Inflammatory macrophage treated with lipopolysaccharide for 1 hour (primary cell): ENCODE measurements at places on chromosomes 12 and 14.

GRCh38 chr12:122975790-122976647 lies 975 bp downstream of the OGFOD2 start:
- DNase-seq: no peak

- DNase-seq: no peak
Measured at GRCh38 chr12:71410844-71411243, 28.8 kb upstream of the LGR5 start.

GRCh38 chr14:84541018-84541417 lies 988.9 kb upstream of the FLRT2 start:
- DNase-seq: no peak

- no peak for DNase-seq
Measured at GRCh38 chr14:64501411-64502171, 2.0 kb downstream of the ZBTB25 start.

DNA sequence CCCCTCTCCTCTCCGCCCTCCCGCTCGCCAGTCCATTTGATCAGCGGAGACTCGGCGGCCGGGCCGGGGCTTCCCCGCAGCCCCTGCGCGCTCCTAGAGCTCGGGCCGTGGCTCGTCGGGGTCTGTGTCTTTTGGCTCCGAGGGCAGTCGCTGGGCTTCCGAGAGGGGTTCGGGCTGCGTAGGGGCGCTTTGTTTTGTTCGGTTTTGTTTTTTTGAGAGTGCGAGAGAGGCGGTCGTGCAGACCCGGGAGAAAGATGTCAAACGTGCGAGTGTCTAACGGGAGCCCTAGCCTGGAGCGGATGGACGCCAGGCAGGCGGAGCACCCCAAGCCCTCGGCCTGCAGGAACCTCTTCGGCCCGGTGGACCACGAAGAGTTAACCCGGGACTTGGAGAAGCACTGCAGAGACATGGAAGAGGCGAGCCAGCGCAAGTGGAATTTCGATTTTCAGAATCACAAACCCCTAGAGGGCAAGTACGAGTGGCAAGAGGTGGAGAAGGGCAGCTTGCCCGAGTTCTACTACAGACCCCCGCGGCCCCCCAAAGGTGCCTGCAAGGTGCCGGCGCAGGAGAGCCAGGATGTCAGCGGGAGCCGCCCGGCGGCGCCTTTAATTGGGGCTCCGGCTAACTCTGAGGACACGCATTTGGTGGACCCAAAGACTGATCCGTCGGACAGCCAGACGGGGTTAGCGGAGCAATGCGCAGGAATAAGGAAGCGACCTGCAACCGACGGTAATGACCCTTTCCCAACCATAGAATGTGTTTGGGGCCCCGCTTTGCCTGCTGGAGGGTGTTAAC lies 615 bp downstream of the CDKN1B start:
- DNase-seq: peak; percentile 53

- no peak for DNase-seq
Measured at GRCh38 chr14:95222870-95223398, 65.6 kb upstream of the DICER1 start.

DNA sequence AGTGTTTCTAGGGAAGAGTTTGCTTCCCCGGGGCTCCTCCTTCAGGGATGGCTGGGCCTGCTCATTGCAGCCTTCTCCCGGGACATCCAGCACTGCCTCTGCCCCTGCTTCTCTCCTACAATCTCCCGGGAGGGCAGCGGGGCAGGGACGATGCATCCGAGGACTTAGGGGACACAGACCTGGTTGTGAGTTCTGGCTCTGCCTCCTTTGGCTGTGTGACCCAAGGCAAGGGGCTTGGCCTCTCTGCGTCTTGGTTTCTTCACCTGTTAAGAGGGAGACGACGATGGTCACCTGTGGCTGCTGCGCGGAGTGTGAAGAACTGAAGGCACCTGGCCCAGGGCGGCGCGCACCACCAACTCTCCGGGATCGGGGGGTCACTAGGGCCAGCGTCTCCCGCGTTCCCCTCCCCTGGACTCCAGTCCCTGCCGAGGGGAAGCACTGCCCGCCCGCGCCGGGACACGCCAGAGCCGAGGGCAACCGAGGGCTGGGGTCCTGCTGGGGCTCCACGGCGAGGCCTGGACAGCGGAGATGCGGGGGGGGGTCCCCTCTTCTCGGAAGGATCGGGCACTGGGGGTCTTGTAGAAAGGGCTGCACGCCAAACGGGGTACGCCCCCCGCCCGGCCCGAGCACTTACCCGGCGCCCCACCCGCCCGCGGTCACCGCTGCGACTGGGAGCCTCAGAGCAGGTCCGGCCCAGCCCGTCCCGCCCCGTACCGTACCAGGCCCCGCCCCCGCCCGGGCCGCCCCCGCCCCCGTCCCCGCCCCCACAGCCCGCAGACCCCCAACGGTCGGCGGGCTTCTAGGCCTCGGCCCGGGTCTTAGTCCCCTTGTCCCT lies at the start of gene HVCN1:
TSS of gene HVCN1 (minus strand) at position 670 of the 835 bp plus-strand sequence. CDS start 5,870 bp downstream, outside the sequence.
- DNase-seq: peak; percentile 16

GRCh38 chr12:47964106-47964728 lies 821 bp downstream of the TMEM106C start:
- DNase-seq: no peak

GRCh38 chr12:118237908-118238307 lies 102.0 kb downstream of the PEBP1 start:
- no peak for DNase-seq

GRCh38 chr12:1835211-1836131 lies 15.1 kb downstream of the LRTM2 start:
- no peak for DNase-seq

GRCh38 chr12:27531896-27532295 lies 7.9 kb downstream of the PPFIBP1 start:
- DNase-seq: no peak

GRCh38 chr12:52971679-52972329 lies 22.9 kb downstream of the KRT18 start:
- no peak for DNase-seq

GRCh38 chr14:25630447-25630846 lies 580.5 kb upstream of the STXBP6 start:
- DNase-seq: no peak

GRCh38 chr14:61145903-61146481 lies 135.1 kb downstream of the TMEM30B start:
- no peak for DNase-seq

GRCh38 chr12:130422676-130423075 lies 85.0 kb downstream of the PIWIL1 start:
- DNase-seq: no peak

DNA sequence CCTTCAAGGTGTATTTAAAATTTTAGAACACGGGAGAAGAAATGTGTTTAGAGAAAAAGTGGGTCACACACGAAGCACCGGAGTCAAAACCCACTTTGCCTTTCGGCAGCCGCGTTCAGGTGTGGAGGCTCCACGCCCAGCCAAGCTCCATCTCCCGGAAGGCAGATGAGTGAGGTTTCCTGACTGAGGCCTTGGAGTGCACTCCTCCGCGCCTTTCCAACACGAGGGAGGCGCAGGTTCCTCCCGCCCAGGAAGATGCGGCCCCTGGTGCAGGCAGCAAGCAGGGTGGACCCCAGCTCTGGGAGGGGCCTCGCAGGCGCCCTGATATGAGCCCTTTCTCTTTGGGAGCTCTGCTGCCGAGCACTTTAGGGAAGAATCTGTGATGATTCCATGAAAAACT lies 22.5 kb downstream of the MTA1 start:
- no peak for DNase-seq

DNA sequence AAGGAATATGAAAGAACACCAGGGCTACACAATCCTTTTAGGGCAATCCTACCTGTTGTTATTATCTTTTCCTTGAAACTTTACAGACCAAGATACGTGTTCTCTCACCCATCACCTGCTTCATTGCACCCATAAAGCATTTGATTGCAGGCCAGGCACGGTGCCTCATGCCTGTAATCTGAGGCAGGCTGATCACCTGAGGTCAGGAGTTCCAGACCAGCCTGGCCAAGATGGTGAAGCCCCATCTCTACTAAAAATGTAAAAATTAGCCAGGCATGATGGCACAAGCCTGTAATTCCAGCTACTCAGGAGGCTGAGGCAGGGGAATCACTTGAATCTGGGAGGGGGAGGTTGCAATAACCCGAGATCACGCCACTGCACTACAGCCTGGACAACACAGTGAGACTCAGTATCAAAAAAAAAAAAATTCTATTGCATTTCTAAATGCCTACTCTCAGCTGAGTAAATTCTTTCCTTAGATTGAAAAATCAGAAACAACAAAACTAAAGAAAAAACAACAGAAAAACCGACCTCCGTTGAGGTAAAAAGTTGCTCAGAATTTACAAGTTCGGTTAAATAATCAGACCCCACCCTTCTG lies 183.7 kb upstream of the TMEM132C start:
- no peak for DNase-seq

DNA sequence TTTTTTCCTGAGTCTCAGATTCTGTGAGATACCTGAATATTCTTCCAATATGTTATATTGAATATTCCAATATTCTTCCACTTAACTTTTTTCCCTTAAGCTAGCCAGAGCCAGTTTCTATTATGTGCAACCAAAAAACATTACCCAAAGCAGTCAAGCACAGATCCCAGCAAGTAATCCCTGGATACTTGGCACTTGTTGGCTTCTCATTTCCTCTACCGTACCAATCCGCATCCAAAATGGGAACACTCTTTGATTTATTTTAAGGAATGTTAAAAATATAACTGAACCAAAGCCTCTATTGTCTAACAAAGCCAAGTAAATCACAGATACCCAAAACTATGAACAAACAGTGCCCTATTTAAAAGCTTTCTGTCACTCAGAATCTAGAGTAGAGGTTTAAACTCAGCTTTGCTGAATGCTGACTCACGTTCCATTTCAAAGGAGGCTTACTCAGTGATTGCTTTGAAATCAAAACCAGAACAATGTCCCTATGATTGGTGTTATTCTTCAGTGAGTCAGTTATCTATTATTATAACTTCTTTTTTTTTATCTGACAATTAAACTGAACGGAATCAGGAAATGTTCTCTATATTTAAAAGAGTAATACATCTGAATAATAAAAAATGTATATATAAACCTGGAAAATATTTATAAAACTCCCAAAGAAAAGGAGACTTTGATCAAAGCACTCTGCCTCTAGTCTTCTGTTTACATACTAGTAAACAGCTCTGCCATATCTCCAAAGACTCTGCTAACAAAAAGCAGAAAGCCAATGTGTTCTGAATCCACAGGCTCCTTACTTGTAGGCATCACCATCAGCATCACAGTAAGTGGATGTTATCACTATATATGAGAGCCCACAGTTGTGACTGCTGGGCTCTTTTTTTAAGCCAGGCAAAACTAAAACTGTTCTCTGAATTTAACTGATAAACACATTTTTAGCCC lies 360.8 kb downstream of the CCDC91 start:
- no peak for DNase-seq

DNA sequence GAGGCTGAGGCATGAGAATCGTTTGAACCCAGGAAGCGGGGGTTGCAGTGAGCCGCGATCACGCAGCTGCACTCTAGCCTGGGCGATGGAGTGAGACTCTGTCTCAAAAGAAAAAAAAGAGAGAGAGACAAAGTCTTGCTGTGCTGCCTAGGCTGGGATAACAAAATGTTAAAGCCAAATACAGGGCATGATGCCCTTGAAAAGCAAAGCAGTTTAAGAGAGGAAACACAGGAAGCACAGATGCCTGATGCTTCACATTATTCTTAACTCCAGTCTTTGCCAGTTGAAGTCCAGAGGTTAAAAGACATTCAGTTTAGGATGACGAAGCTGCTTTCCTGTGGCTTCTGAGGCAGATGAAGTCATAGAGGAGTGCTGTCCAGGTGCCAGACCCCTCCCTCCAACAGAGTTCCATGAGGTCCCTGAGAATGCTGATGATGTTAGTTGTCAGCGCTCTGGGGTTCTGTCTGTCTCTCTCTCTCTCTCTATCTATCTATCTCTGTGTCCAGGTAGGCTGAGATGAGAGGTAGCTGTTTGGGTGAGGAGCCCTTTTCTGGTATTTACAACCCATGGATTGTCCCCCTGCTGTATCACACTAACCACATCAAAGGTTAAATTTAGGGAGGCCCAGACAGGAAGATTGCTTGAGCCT lies 4.9 kb upstream of the MRPL52 start:
- DNase-seq: no peak

DNA sequence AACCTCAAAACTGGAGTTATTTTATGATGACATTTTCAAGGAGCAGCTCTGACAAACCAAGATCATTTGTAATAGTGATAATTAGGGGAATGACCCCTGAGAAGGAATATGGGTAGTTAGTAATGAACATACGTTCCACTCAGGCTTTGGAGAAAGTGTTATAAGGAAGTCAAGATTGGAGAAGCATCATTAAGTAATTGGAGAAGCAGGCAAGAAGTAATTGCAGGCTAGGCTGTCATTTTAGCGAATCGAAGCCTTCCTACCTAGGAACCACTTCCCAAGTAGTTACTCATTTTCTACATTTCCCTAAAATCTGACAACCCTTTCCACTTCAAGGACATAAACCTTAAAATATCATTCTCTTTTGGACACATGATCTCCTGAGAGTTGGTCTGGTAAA lies 1.2 kb downstream of the EDDM3B start:
- no peak for DNase-seq

DNA sequence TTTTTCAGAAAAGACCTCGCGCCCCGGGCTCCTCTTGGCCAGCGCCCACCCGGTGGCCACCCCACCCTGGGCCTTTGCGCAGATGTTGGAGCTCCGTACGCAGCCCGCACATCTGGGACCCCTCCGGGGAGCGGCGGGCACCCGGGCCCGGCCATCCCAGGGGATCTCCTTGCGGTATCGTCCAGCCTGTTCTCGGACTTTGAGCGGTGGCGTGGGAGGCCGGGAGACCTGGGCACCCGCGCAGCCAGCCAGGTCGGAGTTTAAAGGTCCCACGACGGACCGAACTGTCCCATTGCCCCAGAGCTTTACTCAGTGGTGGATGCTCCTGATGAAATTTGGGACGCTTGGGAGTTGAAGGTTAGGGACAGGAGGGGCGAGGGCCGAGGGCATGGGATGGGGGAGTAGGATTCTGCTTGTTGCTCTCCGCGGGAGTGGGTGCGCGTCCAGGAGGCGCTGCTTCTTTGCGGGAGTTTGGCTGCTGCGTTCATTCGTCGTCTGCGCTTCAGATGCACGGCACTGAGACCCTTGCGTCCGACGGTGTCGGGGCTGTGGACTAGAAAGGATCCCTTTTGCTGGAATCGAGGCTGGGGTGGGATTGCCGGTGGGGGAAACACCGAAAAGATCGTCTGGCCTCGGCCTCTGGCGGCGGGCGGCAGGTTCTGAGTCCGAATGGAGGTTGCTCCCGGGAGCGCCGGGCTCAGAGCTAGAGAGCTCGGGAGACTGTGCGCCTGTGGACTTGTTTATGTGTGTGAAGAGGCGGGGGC lies 1.4 kb downstream of the NTF3 start:
- no peak for DNase-seq

- no peak for DNase-seq
Measured at GRCh38 chr12:46351138-46351537, 21.4 kb downstream of the SLC38A2 start.
